ENCODE measurements at places on chromosomes 16 and 17.

DNA sequence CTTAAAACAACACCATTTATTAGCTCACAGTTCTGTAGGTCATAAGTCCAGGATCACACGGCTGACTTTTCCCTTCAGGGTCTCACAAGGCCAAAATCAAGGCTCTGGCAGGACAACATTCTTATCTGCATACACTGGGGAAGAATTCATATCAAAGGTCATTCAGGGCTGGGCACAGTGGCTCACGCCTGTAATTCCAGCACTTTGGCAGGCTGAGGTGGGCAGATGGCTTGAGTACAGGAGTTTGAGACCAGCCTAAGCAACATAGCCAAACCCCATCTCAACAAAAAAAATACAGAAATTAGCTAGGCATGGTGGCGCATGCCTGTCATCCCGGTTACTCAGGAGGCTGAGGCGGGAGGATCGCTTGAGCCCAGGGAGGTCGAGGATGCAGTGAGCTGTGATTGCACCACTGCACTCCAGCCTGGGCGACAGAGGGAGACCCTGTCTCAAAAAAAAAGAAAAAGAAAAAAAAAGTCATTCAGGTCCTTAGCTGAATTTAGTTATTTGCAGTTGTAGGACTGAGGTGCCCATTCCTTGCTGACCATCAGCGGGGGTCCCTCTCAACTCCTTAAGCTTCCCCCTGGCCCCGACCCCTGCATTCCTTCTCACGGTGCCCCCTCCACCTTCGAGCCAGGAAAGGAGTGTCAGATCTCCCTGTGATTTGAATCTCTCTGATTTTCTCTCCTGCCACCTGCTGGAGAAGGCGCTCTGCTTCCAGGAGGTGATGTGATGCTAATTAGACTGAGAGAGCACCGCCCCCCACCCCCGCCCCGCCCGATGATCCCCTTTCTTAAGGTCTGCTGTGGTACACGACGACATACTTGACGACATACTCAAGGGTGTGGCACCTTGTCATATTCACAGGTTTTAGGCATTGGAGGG lies 91.8 kb upstream of the CLEC18A start:
- H3K27me3 ChIP-seq = no peaks in the 10 kb centered on the region
- no peak overlapping the region for H3K27ac ChIP-seq
- H3K36me3 ChIP-seq = no peaks in the 10 kb centered on the region
- no peak for DNase-seq
- no peak overlapping the region for H3K4me3 ChIP-seq
- H3K4me1 ChIP-seq = no peaks in the 10 kb centered on the region

GRCh38 chr16:80586476-80586875 lies 45.7 kb downstream of the DYNLRB2 start:
- no peaks in the 10 kb centered on the region for H3K36me3 ChIP-seq
- no peak for DNase-seq
- H3K4me1 ChIP-seq = peaks cover 9% of the 10 kb centered on the region

GRCh38 chr16:70694088-70694867 lies 8.4 kb upstream of the MTSS2 start:
- H3K27me3 ChIP-seq = no peaks in the 10 kb centered on the region
- DNase-seq = peak; percentile 74
- peak overlapping the region; percentile 11 for H3K27ac ChIP-seq
- H3K4me3 ChIP-seq = no peak overlapping the region

GRCh38 chr16:12092544-12092921 lies 116.0 kb downstream of the SNX29 start:
- H3K27ac ChIP-seq = no peak overlapping the region
- peak; percentile 94 for DNase-seq
- H3K27me3 ChIP-seq = no peaks in the 10 kb centered on the region
- no peaks in the 10 kb centered on the region for H3K36me3 ChIP-seq
- no peak overlapping the region for H3K4me3 ChIP-seq

DNA sequence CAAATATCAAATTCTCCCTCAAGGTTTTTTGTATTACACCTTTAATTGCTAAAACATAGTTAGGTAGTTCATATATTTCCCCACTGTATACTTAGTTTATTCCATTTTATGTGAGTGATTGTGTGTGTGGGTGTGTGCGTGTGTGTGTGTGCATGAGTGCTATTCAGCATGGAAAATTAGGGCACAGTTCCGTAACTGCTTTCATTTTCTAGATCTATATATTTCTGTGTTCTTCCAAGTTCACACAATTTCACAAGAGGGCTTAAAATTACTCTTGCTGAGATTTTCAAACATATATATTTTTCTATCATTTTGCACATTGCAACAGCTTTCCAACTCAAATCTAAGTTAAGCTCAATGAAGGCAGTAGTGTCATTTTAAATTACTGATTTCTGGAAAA lies 782.9 kb upstream of the SOX9 start:
- no peaks in the 10 kb centered on the region for H3K27me3 ChIP-seq
- no peaks in the 10 kb centered on the region for H3K36me3 ChIP-seq
- DNase-seq = peak; percentile 20
- no peaks in the 10 kb centered on the region for H3K4me1 ChIP-seq

- H3K4me3 ChIP-seq = no peak overlapping the region
- no peaks in the 10 kb centered on the region for H3K36me3 ChIP-seq
- no peaks in the 10 kb centered on the region for H3K27me3 ChIP-seq
- no peak overlapping the region for H3K27ac ChIP-seq
- no peaks in the 10 kb centered on the region for H3K4me1 ChIP-seq
Measured at GRCh38 chr17:66711881-66712321, 123.0 kb upstream of the CACNG5 start.

GRCh38 chr17:68863091-68863652 lies 92.0 kb downstream of the ABCA8 start:
- no peak for DNase-seq
- no peak overlapping the region for H3K4me3 ChIP-seq
- no peak overlapping the region for H3K27ac ChIP-seq
- no peaks in the 10 kb centered on the region for H3K4me1 ChIP-seq

GRCh38 chr17:68621065-68621464 lies 19.9 kb upstream of the FAM20A start:
- H3K27ac ChIP-seq = no peak overlapping the region
- H3K4me1 ChIP-seq = no peaks in the 10 kb centered on the region
- H3K27me3 ChIP-seq = no peaks in the 10 kb centered on the region
- no peak overlapping the region for H3K4me3 ChIP-seq
- no peak for DNase-seq

DNA sequence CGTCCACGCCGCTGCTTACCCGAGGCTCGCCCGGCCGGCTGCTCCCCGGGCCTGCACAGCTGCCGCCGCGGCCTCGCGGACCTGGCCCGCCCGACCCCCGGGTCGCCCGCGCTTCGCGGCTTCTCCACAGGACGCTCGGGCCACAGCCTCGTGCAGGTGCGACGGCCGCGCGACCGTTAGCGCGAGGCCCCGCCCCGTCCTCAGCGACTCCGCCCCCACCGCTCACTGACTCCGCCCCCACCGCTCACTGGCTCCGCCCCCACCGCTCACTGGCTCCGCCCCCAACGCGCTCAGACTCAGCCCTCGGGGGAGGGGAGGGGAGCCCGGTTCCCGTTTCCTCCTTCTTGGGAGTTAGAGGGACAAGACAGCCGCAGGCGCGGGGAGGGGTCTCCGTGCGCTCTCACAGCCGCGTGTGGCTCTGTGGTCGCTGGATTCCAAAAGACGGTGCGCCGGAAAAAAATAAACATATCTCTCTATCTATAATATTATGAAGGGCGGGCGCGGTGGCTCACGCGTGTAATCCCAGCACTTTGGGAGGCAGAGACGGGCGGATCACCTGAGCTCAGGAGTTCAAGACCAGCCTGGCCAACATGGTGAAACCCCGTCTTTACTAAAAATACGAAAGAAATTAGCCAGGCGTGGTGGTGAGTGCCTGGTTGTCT lies at the start of gene MEIOB:
Gene MEIOB (minus strand): TSS at position 191 of the 662 bp plus-strand sequence. CDS start 3,989 bp downstream, outside the sequence.
- peaks cover 12% of the 10 kb centered on the region for H3K27me3 ChIP-seq
- H3K27ac ChIP-seq = peak within 1 kb of the TSS; percentile 38
- peak within 1 kb of the TSS; percentile 23 for H3K4me3 ChIP-seq
- no peaks in the 10 kb centered on the region for H3K4me1 ChIP-seq
- H3K36me3 ChIP-seq = no peaks in the 10 kb centered on the region

- no peak for DNase-seq
- H3K4me3 ChIP-seq = no peak overlapping the region
- H3K27ac ChIP-seq = no peak overlapping the region
- no peaks in the 10 kb centered on the region for H3K4me1 ChIP-seq
- no peaks in the 10 kb centered on the region for H3K36me3 ChIP-seq
Measured at GRCh38 chr16:18047761-18048160, 288.8 kb downstream of the NPIPA8 start.

DNA sequence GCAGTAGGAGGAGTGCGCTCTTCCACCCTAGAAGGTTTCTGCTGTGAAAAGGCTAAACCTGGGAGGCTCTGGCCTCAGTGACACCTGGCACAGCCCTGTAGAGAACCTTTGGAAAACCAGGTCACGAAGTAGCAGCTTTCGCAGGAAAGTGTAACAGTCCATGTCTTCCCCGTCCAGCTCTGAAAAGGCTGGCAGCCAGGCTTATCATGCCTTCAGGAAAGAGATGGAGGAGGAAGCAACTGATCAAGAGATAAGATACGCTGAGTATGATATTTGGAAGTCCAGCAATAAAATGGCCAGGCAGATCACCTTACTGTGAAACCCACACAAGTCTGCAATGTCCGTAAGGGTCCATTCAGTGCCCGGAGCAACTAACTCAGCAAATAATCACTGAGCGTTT lies 22.3 kb downstream of the TUBD1 start:
- no peak for DNase-seq
- no peaks in the 10 kb centered on the region for H3K27me3 ChIP-seq
- no peaks in the 10 kb centered on the region for H3K4me1 ChIP-seq
- H3K27ac ChIP-seq = no peak overlapping the region
- H3K4me3 ChIP-seq = no peak overlapping the region

DNA sequence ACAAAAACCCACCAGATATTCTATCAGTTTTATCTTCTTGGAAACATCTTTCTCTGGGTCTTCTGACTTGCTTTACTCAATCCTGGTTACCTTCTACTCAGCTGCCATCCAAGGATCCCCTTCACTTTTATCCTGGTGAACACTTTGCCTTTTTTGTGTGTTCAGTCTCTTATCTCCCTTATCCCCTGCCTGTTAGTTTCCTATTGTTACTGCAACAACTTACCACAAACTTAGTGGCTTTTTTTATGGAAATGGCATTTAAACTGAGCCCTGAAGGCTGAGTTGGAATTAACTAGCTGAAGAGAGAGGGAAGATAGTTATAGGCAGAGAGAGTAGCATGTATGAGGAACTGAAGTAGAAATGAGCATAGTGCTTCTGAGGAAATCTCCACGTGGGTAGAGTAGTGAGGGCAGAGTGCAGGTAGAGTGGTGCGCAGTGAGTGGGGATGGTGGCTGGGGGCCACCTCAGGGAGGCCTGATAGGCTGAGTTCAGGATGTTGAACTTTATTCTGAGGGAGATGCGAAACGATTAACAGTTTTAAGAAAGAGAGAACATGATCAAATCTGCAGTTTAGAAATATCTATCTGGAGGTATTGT lies 26.3 kb downstream of the TANGO6 start:
- H3K27ac ChIP-seq = no peak overlapping the region
- peaks cover 3% of the 10 kb centered on the region for H3K36me3 ChIP-seq
- H3K4me1 ChIP-seq = no peaks in the 10 kb centered on the region
- no peak overlapping the region for H3K4me3 ChIP-seq
- DNase-seq = no peak
- no peaks in the 10 kb centered on the region for H3K27me3 ChIP-seq

DNA sequence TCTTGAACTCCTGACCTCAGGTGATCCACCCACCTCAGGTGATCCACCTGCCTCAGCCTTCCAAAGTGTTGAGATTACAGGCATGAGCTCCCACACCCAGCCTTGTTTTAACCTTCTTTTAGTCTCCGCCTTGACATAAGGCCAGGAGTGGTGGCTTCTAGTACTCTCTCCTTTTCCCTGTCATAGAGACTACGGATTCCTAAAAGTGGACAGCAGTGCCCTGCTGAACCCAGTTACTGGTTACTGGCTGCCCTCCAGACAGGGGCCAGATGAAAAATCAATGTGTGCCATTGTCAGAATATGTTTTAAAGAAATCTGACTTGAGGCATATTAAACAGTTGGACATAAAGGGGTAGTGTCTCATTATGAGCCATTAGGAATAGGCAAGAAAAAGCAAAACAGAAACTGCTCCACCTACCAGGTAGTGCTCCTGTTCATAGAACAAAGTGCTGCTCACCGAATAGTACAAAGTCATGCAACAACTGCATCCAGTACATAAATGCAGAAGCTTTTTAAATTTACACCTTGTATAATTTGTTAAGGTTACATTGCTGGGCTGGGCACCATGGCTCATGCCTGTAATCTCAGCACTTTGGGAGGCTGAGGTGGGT lies 32.1 kb downstream of the TRIM25 start:
- no peaks in the 10 kb centered on the region for H3K27me3 ChIP-seq
- no peaks in the 10 kb centered on the region for H3K4me1 ChIP-seq
- no peak for DNase-seq
- no peak overlapping the region for H3K27ac ChIP-seq

DNA sequence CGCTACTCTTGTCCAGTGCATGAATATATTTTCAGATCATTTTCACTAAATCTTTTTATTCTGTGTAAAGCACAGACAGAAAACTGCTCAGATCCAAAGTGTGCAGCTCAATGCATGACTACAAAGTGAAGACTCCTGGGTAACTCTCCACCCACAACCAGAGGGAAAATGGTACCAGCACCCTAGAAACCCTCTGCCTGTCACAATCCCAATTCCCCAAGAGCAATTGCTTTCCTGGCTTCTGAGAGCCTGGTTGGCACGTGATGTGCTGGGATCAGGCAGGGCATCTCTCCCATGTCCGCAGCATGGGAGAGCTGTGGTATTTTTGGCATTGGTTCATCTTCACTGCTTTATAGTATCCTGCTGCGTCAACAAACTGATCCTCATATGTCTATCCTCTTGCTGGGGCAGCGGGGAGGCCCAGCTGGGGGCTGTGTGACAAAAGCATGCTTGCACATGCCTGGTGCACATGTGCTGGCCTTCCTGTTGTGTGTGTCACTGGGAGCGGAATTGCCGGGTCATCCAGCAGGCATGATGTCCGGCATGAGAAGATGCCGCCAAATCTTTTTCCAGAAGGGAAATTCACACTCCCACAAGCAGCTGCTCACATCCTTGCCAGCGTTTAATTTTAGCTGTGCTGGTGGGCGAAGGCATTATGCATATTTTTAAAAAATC lies 278.9 kb upstream of the FOXF1 start:
- no peaks in the 10 kb centered on the region for H3K36me3 ChIP-seq
- H3K4me3 ChIP-seq = no peak overlapping the region
- H3K27me3 ChIP-seq = peaks cover 4% of the 10 kb centered on the region
- no peak for DNase-seq

- H3K27me3 ChIP-seq = no peaks in the 10 kb centered on the region
Measured at GRCh38 chr17:78898075-78898836, 4.7 kb downstream of the CEP295NL start.

DNA sequence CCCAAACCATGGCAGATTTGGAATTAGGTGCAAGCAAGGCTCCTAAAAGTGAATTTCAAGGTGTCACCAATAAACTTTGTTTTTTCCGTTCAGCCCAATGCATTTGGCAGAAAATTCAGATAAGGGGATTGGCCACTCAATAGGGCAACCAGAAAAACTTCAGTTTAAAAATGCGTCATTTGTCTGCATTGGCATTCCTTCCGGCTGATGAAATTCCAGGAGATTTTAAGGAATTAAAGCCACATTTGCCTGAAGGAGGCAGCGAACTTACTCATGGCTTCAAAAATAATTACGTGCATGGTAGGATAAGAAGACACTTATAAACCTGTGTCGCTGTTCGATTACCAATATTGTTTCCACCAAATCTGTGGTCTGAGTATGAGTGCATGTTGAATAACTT lies 151.9 kb downstream of the SALL1 start:
- no peaks in the 10 kb centered on the region for H3K4me1 ChIP-seq
- no peaks in the 10 kb centered on the region for H3K27me3 ChIP-seq
- no peak overlapping the region for H3K27ac ChIP-seq
- no peak overlapping the region for H3K4me3 ChIP-seq
- DNase-seq = no peak

GRCh38 chr17:70604854-70605253 lies 435.5 kb downstream of the KCNJ2 start:
- no peaks in the 10 kb centered on the region for H3K36me3 ChIP-seq
- no peak overlapping the region for H3K27ac ChIP-seq
- no peaks in the 10 kb centered on the region for H3K4me1 ChIP-seq
- H3K4me3 ChIP-seq = no peak overlapping the region
- no peak for DNase-seq
- no peaks in the 10 kb centered on the region for H3K27me3 ChIP-seq
